T1000 (cell line): ENCODE measurements at places on chromosomes 12 and 14.

- DNase-seq = no peak
These were observed 33.5 kb downstream of the DAD1 start for GRCh38 chr14:22555384-22556011.

DNA sequence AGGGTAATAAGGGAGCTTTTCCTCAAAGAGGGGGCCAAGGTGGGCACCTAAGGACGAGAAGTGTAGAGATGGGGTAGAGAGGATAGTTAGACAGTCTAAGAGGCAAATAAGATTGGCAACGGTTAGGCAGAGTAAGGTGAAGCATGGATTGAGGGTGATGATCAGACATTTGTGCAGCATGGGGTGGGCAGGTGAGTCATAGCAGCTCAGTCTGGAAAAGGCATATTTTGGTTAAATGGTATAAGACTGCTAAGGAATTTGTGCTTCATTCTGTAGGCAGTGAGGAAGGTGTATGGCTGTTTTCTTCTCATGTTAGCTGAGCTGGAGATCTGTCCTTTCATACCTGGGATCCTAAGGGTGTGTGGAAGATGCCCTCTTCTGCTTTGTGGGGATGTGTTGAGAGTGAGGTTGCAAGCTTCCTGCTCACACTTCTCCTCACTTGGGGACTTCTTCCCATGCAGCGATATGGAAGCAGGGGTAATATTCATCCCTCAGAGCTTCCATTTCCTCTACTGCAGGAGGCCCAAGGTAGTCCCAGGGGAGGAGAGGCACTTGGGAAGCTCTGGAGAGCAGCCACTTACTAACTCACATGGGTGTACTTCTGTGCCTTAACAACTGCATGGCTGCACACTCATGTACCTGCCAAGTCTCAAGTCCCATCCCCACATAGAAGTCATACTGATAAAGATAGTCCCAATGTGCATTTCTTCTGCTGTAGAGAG, 28.9 kb downstream of the GSG1 start:
- DNase-seq = no peak

- DNase-seq = no peak
These were observed 199.0 kb upstream of the ATP2B1 start for GRCh38 chr12:89907659-89908058.

GRCh38 chr12:50160643-50161042, 6.5 kb downstream of the CERS5 start:
- no peak for DNase-seq

DNA sequence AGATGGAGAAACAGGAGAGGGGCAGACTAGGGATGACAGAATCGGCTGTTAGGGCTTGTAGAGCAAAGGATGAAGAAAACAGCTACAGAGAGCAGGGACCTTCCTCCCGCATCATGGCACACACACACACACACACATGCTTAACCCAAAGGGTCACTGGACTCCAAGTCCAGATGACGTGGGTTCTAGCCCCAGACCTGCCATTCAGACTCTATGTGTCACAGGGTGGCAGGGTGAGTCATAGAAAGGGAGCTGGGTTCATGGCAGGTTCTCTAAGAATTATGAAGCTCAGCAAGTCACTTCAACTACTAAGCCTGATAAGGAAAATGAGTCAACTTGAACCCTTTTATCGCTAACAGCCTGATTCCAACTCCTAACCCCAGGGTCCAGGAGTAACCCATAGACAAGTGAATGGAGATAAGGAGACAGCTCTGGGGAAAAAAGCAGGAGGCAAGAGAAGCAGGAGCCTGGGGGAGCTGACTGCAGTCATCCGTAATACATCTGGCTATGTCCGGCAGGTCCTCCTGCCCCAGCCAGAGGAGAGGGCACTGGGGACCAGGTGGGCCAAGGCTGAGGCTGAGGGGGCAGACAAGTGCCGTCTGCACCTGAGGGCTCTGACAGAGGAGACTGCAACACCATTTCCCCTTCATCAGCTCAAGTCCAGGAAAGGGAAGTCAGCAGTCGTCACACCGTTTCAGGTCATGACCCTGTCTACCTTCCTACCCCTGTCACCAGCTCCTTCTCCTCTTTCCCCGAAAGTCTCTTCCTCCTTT, 3.6 kb upstream of the TNFRSF1A start:
- DNase-seq = peak; percentile 67

DNA sequence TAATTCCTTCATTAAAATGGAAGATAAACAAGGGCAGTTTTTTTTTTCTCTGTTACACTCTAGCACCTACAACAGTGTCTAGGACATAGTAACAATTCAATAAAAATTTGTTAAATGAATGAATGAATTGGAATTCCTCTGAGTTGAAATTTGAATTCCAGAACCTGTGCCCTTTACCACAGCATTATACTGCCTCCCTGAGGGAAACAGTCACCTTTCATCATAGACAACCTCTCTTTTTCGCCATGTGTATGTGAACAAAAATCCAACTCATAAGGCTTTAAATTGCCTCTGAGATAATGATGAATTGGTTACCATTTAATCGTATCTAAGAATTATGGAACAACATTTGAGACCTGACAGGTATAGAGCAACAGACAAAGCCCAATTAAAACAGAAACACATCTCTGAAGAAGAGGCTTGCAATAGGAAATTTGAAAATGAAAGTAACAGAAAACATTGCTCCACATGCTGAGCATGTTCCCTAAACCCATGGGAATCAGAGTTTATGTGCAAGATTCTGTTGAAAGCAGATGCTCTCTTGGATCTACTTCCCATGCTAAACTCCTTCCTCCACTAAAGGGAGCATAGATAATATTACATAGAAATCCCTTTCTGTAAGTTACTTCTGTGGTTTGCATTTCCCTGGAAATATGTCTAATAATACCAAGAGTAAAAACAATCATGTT, 657.8 kb downstream of the GALC start:
- no peak for DNase-seq

DNA sequence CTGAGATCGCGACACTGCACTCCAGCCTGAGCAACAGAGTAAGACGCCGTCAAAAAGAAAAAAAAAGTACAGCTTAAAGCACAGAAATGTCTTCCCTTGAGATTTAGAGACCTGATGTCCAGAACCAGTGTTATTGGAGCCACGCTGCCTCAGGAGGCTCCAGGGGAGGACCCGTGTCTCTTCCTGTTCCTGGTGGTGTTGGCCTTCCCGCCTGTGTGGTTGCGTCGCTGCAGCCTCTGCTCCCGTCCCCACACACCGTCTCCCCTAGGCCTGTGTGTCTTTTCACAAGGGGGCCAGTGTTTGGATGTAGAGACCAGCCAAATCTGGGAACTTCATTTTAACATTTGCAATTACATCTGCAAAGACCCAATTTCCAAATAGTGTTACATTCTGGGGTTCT, 8.6 kb upstream of the FBRSL1 start:
- DNase-seq = no peak

GRCh38 chr12:40049268-40049667, 56.6 kb downstream of the SLC2A13 start:
- no peak for DNase-seq

DNA sequence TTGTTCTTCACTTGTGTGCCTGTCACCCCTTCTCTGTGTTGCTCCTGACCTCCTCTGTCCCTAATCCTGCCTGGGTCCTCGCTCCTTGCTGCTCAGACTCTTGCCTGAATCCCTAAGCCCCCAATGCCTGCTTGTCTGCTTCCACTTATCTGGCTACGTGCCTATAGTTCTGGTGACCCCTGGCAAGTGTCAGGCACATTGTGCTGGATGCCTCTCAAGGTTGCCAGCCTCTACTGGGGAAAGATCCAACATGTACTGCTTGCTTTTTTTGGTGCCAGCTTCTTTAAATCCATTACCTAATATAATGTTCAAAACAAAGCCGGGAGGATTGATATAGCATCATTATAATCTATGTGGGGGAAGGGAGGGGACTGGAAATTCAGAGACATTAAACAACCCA, 448.0 kb upstream of the CCDC196 start:
- no peak for DNase-seq

- peak; percentile 31 for DNase-seq
These were observed 514.6 kb upstream of the FBXO33 start for GRCh38 chr14:39946807-39947206.

DNA sequence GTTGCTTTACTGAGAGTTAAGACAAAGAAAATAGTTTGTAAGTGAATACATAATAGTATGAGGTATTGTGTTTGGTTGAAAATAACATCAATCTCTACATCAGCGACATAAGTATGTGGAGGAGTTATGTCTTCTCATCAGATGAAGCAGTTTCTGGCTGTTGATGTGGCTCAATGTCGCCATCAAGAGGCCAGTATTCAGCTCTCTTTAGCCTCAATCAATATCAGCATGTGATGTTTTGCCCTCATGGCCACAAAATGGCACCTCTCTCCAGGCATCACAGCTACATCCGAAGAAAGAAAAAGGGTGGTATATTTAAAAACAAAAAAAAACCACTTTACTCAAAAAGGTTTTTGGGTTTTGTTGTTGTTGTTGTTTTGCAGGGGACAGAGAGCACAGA, 302.3 kb upstream of the TMEM132C start:
- no peak for DNase-seq

GRCh38 chr12:17028348-17028747, 422.4 kb upstream of the LMO3 start:
- no peak for DNase-seq

GRCh38 chr12:132415327-132416120, 74.4 kb upstream of the FBRSL1 start:
- DNase-seq = no peak

DNA sequence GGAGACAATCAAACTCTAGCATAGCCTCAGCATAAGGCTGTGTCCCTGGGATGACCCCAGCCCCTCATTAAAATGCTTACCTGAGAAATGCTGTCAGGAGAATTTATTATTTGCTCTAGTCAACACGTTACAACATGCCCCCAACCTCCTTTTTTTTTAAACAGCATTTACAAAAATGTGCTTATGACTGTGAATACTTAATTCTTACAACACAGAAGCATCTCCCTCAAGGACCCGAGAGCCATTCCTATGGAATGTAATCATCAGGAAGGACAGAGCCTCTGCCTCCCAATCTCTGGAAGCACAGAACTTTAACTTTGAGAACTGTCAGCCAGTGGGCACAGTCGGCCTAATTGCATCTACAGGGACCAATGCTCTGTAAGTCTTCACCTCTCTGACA, 136.6 kb upstream of the OVCH1 start:
- DNase-seq = no peak

- no peak for DNase-seq
These were observed 10.7 kb downstream of the PRKCH start for GRCh38 chr14:61331992-61332657.

DNA sequence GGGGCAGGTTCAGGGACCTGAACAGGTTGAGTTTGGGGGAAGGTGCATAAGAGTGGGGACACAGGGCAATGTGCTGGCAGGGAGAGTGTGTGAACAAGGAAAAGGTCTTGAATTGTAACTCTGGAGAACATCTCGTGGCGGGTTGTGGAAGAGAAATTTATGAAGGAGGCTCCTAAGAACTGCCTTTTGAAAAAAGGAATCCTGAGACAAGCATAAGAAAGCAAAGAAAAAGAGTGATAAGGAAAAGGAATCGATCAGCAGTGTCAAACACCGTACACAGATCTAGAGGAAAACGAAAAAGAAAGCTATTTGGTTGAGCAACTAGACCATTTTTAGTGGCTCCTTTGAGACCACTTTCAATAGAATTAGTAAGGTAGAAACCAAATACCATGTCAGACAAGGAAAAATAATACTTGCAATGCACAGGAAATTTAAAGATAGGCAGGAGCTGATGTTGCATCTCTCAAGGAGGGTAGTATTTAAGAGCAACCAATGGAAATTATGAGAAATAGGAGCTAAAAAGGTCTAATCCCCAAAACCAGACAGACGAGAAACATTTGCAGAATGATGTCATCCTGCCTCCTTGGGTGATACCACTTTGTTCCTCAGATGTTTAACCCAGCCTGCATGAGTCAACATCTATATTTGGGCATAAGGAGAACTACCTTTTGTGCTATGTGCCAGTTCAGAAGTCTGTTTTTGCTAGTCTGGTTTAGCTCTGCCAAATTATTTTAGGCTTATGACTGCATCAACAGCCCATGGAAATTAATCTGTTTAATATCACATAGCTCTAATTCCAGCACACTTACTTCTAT, 64.5 kb upstream of the STK38L start:
- DNase-seq = peak; percentile 41

- no peak for DNase-seq
These were observed 266.0 kb downstream of the FBXL14 start for GRCh38 chr12:1328391-1328790.

- DNase-seq = no peak
These were observed 107.8 kb downstream of the CALM1 start for GRCh38 chr14:90504643-90505042.

- no peak for DNase-seq
These were observed 77.0 kb upstream of the FOXN3 start for GRCh38 chr14:89493877-89494634.

- no peak for DNase-seq
These were observed 151.9 kb upstream of the ATF7IP start for GRCh38 chr12:14213542-14213941.

DNA sequence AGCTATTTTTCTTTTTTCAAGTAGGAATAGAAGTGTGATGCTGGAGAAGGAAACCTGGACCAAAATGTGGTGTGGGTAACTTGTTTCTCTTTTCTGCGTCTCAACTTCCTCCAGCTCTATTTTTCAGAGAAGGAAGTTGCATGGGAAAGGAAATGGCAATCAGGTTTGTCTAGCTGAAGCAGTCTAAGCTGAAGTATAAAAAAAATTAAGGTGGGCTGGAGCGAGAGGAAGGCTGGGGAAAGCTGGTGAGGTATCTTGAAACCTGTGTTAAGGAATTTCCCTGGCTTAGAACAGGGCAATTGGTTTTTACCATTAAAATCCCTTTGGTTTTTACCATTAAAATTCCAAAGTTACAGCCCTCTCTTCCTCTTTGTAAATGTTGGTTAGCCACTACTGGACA, 34.2 kb upstream of the NINJ2 start:
- no peak for DNase-seq

DNA sequence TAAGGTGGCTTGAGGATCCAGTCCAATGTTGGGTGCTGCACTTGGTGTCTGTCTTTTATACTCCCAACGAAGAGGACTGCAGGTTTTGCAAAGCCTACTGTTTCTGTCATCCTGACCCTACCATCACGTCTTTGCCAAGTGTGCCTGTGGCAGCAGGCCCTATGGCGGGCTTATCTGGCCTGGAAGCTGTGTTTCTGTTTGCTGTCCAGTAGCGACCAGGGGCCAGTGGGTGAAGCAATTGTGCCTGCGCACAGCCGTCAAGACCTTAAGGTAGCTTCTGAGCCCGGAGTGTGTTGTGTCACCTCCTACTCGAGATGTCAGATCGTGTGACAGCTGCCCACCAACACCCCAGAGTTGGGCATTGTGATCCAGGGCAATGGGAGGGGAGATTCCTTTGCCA, 62.7 kb downstream of the DDX51 start:
- no peak for DNase-seq

DNA sequence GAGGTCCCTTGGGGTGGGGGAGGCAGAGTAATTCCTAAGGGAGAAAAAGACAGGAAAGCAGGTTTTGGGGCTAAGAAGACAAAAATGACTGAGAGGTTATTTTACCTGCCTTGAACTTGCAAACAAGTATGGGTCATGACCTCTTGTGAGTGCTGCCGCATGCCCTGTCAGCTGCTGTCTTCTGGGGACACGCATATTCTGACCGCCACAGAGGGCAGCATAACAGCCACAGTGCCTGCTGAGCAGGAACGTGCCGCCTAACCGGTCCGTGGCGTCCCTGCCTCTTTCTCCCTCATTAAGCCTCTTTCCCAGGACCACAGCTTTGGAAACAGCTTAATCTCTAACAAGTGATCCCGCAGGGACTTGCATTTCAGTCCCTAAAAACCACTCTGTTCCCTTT, 51.3 kb upstream of the KCNA1 start:
- no peak for DNase-seq

GRCh38 chr14:81193924-81194633, 26.7 kb downstream of the GTF2A1 start:
- DNase-seq = no peak
